ENCODE measurements at places on chromosomes 4 and X.

GRCh38 chr4:1866189-1866661 lies 5.0 kb upstream of the NSD2 start:
- no peak for DNase-seq

DNA sequence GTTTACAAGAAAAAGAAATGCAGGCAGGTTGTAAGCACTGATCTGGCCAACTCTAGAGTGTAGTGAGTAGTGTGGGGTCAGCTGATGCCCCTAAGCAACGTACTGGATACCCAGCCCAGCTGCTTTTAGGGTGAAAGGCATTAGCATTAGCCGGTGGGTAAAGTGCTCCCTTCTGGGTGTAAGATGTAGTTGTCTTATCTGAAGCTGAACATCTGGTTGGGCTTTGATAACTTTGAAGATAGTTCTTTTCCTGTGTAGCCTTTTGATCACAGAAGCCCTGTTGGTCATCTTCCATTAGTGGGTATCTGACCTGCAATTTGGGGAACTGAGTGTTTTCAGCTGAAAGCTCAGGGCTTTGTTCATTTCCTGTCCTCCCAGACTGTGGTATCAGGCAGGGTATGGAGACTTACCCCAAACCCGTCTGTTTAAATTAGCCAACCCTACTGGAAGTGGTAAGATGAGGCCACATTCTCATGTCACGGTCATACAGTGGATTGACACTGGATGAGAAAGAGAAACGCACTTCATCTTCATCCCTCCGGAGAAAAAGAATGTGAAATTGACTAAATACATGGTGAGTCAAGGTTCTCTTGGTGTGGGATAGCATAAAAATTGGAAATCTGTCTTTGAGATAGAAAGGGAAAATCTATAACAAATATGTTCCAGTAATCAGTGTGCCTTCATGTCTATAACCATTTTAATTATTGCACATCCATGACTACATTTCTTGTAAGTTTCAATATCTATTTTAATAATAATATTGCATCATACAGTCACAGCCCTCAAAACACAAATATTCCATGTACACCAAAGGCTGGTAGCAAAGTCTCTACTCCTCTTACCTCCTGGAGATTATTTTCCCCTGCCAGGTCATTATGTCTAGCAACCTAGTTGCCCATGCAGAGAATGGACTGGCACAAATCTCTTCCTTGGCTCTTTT lies 8.7 kb downstream of the RHOH start:
- DNase-seq, result peak; percentile 99

- DNase-seq, result no peak
These were observed 108.1 kb upstream of the IQCM start for GRCh38 chr4:149923736-149924135.

DNA sequence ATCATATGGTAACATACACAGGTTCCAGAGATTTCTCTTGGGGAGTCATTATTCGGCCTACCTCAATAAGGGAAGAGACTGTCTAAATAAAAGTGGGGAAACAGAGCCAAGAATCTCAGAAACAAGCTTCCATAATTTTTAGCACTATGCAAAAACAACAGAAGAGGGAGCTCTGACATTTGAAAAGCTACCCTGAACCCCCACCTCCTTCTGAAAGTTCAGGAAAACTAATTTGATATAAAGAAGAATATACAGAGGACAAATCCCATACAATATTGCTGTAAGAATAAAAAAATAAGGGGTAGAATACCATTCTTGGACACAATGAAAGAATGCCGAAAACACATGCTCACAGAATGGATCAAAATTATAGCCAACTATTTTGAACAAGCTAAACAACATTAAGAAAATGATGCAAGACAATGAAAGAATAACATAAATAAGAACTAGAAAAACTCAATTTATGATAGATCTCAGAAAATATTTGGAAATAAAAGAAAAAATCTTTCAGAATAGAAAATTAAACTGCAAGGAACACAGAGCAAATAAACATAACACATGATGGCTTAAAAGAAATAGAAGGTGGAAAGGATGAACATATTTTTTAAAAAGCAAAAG lies 14.4 kb upstream of the ZNF41 start:
- DNase-seq, result no peak

DNA sequence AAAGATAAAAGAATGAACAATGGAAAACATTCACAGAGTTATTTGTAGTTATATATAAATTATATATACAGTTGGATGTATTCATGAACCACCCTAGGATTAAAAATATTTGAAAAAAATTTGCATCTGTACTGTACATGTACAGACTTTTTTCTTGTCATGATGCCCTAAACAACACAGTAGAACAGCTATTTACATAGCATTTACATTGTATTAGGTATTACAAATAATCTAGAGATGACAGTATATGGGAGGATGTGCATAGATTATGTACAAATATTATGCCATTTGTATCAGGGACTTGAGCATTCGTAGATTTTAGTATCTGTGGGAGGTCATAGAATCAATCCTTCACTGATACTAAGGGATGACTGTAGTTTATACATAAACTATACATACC lies 44.8 kb downstream of the GSTCD start:
- DNase-seq, result no peak

DNA sequence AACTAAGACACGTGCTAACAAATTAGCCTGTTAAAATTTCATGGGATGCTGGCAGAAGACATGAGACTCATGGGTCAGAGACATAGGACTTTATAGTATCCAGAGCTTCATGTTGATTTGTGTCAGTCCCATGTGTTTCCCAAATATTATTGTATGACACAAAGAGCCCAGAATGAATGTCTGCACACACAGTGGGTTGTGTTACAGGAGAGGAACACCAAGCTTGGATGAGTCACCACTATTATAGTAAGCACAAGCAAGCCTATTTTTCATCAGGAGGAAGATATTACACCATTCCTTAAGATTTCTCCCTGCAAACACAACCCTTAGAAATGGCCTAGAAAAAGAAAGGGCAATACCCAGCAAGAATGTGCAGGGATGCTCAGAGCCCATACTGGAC lies 15.4 kb downstream of the BBS12 start:
- DNase-seq, result no peak

DNA sequence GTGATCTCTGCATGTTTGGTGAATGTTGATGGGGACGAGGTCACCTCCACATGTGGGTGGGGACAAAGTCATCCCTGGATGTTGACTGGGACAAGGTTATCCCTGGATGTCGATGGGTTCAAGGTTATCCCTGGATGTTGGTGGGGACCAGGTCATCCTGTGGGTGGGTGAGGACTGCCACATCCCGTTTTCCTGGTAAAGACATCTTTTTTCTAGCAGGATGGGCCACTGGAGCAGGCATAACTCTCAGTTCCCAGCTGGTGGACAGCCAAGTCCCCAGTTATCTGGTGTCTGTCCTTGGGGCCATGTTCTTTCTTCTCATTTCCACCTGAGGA lies 28.3 kb upstream of the PLCXD1 start:
- no peak for DNase-seq

DNA sequence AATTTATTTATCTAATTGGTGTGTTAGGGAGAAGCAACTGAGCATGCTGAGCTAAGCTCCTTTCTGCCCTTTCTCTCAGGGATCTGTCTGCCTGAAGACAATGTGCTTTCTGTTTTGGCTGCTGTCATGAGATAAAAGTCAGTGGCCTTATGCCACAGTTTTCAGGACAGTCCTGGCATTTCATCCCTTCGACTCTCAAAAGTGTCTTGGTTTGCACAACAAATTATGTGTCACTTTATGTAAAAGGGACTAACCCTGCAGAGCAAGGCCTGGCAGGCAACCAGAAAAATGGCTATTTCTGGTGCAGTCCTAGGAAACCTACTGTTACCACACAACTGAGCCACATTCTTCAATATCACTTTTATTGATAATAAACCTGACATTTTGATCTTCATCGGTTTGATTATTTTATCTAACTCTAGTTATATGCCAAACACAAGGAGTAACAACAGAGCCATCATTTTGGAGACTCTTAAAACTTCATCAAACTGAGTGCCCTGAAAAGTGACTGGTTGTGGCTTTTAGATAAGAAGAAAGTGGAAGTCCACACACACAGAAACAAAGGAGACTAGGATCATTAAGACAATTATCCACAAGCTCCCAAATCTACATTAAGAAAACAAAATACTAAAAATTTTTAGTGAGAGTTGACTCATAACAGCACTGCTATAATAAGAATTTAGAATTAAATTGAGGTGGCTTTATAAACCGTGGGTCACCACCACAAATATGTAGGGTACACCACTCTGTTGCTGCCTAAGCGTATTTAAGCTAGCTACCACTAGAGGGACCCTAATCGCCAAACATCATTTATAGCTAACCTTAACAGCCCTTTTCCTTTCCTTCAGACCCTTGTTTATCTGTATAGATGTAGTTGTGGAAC lies 95.9 kb upstream of the PTPN13 start:
- DNase-seq, result peak; percentile 47

- DNase-seq, result no peak
These were observed 66.8 kb upstream of the LSM6 start for GRCh38 chr4:146108756-146109155.

GRCh38 chrX:138127314-138127713 lies 561.4 kb downstream of the ZIC3 start:
- DNase-seq, result no peak

DNA sequence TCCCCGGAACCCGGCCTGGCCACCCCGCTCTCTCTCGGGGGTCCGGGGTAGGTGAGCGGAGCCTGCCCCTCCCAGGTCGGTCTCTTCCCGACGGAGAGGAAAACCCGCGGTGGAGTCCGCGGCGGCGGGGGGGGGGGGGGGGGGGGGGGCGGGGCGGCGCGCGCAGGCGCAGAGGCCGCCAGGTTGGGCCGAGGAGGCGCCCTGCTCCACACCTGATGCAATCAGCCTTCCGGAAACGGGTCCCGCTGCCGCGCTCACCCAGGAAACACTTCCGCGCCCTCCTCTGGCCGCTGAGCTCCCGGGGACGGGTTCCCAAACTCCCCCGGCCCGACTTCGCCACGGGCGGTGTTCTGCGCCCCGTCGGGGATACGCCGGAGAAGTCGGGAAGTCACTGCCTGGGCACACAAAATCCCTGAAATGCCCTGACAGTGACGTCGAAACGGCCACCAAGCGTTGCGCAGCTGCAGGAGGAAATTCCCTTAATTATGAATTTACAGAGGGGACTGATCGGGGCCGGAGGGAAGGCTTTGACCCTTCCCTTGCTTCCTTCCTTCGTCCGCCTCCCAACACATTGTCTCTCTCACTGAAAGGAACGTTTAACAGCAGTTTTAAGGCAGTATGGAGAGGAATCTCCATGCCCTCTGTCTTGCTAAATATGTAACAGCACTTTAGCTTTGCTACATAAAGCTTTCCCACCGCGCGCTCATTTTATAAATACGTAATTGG lies 2.1 kb upstream of the APBB2 start:
- no peak for DNase-seq

GRCh38 chr4:13059019-13059418 lies 425.1 kb downstream of the RAB28 start:
- DNase-seq, result no peak

DNA sequence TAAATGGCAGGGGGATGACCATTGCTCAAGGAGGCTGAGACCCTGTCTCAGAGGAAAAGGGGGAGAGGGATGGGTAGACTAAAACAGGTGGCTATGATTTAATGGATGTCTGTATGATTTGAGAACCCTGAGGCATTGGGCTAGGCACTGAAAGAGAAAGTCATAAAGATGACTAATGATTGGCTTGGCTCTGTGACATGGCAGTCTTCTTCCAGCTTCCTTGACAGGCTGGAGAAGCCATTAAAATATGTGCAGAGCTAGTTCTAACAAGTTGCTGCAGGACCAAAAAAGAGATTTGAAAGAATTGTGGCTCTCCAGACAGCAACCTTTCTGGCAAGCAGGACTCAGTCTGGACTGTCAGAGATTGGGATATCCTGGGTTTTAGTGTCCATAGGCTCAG lies 53.6 kb downstream of the AMER1 start:
- no peak for DNase-seq

- peak; percentile 3 for DNase-seq
These were observed 171.3 kb downstream of the BTC start for GRCh38 chr4:74623041-74623440.

GRCh38 chr4:78654807-78655206 lies 103.2 kb downstream of the ANXA3 start:
- no peak for DNase-seq

DNA sequence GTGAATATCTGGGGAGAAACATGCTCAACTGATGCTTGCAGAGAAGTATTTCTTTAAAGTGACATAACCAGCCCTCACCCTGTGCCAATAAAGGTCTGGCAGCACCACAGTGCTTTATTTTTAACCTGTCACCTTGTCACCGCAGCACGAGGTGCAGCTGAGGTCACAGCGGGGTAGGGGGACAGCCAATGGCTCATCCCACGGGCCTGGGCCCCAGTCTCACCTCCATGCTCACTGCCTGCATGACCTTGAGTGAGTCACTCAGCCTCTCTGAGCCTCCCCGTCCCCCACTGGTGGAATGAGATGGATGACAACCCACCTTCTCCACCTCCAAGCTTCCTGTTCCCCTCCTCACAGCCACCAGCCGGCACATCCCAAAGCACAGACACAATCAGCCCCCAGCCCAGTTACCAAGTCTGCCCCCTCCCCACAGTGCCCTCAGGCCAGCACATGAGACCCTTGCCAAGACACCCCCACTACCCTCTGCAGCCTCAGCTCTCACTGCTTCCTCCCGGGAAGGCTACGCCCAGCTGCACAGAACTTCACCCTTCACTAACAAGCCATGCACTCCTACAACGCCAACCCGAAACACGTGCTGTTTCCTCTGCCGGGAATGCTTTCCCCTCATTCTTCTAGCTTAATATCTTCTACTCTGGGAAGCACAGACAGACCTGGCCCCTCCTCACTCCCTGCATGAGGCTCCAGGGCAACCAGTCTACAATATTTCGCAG lies 24.9 kb upstream of the MAN2B2 start:
- no peak for DNase-seq

DNA sequence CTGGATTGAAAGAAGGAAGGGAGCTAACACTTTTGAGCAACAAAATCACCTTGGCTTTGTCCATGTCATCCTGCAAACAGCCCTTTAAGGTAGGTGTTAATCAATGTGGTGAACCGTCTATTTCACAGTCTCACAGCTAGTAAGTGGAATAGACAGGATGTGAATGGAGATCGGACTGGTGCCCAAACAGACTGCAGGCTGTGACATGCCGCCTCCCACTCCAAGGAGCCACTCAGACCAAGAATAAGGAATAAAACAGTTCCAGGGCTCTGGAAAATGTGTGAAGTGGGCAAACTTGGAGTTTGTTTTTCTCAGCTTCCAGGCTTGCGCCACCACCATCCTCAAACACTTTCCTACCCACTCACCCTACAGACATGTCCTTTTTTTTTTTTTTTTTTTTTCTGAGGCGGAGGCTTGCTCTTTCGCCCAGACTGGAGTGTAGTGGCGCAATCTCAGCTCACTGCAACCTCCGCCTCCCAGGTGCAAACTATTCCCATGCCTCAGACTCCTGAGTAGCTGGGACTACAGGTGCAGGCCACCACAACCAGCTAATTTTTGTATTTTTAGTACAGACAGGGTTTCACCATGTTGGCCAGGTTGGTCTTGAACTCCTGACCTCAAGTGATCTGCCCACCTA lies 57.7 kb upstream of the SEC24B start:
- no peak for DNase-seq
